ENCODE measurements at places on chromosomes 11 and 22.

- no peak for DNase-seq
These were observed 380 bp downstream of the C11orf96 start for GRCh38 chr11:43942662-43943371.

DNA sequence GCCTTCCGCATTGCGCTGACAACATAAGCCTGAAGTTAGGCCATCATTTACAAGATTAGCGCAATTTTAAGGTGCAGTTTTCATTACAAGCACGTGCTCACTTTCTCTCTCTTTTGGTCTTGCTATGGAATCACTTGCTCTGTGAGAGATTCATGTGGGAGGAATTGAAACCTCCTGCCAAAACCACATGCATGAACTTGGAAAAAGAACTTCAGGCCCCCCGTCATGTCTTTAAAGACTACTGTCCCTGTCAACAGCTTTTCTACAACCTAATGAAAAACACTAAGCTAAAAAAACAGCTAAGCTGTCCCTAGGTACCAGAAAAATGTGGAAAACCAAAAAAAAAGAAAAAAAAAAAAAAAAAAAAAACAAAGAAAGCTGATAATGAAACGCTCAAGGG lies 1707.6 kb upstream of the RAG2 start:
- DNase-seq: no peak

DNA sequence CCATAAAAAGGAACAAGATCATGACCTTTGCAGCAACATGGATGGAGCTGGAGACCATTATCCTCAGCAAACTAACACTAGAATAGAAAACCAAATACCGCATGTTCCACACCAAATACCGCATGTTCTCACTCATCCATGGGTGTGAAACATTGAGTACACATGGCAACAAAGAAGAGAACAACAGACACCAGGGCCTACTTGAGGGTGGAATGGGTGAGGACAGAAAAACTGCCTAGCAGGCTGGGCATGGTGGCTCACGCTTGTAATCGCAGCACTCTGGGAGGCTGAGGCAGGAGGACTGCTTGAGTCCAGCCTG lies 12.3 kb downstream of the EHD1 start:
- DNase-seq: no peak

DNA sequence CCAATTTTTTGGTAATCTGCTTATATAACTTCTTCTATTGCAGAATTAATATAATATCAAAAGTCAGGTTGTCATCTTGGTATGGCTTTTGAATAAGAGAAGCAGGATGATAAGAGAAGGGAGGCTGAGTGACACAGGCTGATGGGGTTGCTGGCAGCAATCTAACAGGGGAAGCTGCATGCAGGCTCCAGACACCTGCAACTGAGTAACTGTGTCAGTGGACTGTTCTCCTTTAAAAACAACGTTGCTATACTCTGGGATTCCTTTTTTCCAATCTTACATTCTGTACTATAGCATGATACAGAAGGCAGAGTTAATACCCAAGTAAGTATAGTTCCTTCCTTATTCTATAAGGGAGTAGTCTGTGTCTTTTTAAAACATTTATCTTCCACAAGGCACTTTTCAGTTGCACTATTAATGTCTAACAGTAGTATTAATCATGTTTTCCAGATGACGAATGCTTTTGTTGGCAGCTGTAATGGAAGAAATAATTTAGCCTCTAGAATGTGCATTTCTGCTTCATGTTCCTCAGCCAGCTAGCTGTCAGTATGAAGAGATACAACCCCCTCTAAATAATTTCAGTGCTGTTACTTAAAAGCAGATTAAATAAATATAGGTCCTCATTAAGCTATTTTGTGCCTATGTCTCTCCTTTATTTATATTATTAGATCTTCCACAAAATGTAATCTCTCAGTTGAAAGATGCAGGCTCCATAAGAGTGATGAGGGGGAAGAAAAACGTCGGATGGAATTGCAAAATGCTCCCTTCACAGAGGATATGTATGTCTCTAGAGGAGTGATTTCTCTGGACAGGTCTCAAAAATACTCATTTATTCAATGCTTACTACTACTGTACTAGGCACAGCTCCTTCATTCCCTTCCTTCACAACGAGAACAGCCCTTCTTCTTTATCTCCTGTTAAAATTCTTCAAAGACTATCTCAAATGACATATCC lies 50.8 kb downstream of the ATG16L2 start:
- no peak for DNase-seq

DNA sequence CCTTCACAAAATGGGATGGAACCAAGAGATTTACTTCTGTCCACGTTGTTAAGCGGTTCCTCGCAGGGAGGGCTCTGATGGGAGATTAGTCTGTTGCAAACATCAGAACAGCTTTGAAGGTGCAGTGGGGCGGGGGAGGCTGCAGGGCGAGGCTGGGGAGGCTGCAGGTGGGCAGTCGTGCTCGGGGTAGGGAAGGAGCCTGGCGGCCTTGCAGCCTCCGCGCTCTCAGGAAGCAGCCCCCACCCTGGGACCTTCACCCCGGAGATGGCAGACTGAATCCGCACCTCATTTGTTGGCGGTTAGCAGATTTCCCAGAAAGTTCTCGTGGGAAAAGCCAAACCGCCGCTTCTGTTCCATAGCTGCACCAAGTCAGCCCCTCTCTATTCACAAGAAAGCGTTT lies 237.3 kb downstream of the BRD1 start:
- DNase-seq: no peak

DNA sequence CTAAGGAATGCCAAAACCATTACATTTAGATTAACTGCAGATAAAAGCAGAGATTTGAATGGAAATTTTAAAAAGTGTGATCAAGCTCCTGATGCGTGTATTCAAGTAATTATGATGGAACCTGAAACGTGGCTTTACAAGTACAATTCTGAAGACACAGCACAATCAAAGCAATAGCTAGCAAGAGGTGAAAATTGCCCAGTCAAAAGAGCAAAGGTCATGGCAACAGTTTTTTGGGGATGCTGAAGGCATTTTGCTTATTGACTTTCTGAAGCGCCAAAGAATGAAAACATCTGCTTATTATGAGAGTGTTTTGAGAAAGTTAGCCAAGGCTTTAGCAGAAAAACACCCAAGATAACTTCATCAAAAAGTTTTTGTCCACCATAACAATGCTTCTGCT lies 389.6 kb upstream of the TENM4 start:
- no peak for DNase-seq

GRCh38 chr22:19018256-19018655 lies 82.2 kb upstream of the PRODH start:
- DNase-seq: no peak

GRCh38 chr11:3835751-3836150 lies 5.0 kb downstream of the RHOG start:
- DNase-seq: no peak

DNA sequence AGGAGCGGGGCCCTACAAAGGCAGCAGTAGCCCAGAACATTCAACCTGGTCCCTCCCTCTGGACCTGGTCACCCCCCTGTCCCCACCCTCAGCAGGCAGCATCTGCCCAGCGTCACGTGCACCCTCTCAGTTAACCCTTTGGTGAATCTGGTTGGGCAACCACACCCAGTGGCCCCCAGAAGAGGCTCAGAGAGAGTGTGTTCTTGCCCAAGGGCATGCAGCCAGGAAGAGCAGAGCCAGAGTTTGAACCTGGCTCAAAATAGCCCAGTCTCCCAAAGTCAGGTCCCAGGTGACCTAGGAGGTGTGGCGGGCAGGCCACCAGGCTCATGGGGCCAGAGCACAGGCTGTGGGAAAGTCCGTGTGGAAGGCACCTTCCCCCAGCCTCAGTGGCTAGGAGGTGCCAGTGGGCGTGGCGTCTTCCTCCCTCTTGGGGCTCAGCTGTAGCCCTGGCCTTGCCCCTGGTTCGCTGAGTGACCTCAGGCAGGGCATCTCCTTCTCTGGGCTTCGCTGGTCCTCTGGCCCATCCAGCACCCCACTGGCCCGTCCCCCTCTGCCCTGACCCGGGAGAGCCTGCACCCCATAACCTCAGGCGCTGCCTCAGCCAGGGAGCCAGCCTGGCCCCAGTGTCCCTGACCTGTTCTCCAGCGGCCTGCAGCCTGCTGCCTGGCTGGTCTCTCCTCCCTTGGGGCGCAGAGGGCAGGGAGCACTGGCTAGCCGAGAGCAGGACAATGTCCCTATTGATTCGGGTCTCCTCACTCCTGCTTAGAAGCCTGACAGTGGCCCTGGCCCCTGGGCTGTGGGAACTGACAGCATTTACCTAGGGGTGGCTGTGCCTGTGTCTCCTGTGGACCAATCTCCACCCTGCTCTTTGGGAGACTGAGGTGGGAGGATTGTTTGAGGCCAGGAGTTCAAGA lies 7.0 kb downstream of the ALDH3B1 start:
- no peak for DNase-seq

- DNase-seq: no peak
These were observed 428.8 kb downstream of the DYNC2H1 start for GRCh38 chr11:103537904-103538502.

DNA sequence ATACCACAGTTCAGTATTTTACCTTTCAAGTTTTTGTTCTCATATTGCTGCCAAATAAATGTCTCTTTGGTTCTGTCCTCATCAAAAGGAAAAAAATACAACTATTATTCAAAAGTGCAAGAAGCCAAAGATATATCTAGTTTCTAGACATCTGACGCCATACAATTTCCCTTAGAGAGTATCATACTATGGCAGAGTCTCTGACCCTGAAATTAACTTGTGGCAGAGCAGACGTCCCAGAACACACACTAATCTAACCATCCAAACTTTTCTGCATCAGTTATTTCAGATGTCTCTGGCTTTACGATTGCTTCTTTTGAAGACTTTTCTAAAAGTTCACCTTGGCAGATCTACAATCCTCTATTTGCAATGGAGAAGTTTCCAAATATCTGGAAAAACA lies 2.7 kb downstream of the OR51T1 start:
- no peak for DNase-seq

DNA sequence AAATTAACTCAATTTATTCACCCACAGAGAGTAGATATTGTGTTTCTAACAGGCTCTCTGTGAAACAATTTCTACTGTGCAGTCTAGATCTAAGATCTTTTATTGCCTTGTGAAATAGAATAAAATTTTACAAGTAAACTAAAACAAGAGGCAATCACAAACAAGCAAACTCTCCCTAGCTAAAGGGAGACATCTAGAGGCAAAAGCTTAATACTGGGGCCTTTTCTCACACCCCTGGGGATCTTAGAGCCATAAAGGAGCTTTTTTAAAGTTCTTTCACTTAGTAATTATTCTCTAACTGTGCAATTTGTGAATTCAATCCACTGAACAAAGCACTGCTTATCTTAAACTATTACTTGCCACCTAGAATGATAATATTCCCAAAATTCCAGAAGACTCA lies 19.7 kb downstream of the ALG9 start:
- no peak for DNase-seq

DNA sequence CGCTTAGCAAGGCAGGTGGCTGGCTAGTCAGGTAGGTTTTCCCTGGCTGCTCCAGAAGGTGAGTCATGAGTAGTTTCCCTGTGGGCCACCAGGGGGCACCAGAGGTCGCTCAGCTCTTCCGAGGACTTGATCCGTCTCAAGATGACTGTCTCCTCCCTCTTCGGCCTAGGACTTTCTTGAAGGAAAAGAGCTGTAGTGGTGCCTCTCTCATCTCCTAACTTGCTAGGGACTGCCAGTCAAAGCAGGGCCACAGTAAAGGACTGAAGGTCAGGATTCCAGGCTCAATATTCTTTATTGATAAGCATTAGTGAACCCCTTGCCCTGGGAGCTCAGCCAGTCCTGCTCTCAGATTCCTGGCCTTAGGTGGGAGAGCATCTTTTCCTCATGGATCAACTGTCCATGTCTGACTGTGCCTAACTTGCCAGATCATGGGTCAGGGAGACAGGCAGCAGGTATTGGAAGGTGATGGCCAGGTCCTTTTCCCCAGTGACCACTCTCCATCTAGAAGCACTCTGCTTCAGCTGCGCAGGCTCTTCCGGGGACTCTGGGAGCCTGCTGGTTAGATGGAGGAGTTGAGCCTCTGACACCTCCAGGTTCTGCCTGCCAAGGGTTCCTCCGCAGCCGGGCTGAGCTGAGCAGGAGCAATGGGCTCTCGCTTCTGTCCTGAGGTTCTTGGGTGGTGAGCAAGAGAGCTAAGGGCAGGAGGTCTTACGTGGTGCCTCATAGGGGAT lies 1.9 kb downstream of the POLD4 start:
- no peak for DNase-seq

- DNase-seq: no peak
These were observed 16.0 kb downstream of the TXN2 start for GRCh38 chr22:36465232-36466021.

DNA sequence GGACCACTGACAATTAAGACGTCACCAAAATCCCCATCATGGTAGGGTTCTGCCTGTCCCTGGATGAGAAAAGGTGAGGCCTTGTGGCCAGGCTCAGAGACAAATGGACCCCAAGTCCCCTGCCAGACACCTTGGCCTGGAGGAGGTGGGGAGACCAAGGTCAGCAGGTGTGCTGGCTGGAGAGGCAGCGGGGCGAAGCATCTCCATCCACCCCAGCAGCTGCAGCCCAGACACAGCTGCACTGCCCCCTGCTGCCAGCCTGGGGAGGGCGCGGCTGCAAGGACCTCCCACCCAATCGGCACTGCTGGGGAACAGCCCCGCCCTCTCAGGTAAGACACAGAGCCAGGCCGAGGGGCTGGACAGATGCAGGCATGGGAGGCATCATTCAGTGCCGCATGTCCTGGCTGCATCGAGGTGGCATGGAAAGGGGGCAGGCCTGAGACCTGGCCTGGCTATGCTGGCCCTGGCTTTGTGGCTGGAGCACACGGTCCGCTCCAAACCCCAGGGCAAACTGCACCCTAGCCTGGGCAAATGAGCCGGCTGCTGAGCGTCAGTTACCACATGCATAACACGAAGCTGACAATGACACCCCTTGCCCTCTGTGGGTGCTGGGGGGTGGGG lies 12.2 kb upstream of the MFNG start:
- no peak for DNase-seq

- DNase-seq: no peak
These were observed 9.9 kb downstream of the RDX start for GRCh38 chr11:110286298-110287040.
